ENCODE measurements at places on chromosomes 13 and 19.

DNA sequence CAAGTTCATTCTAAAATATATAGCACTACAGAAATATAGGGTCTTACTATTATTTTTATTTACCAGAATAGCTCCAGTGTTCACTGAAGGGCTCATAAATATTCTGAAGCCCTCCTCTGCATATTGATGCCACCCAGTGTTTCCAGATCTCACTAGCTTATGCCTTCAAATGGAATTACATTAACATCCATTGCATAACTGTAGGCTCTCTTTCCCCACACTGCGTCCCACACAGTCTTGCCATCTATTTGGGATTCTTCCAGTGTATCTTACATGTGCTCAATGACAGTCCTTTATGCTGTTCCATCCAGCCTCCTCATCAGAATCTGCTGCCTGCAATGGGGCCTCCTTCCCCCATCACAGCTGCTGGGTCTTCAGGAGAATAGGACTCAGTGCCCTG, 137.2 kb downstream of the CYSLTR2 start:
- no peak for DNase-seq

- no peak for DNase-seq
Measured at GRCh38 chr19:9126900-9127405, at the start of gene OR7G3. TSS of gene OR7G3 (minus strand) at chr19:9126950. CDS start at chr19:9126950, 0 bp downstream.

GRCh38 chr13:27353166-27353583, 71.2 kb upstream of the GTF3A start:
- peak; percentile 49 for DNase-seq

GRCh38 chr19:50835103-50835784, 1.9 kb upstream of the KLK15 start:
- no peak for DNase-seq

- no peak for DNase-seq
Measured at GRCh38 chr19:39203372-39204341, at the start of gene SYCN. TSS of gene SYCN (minus strand) at chr19:39204263. CDS start at chr19:39204254, 9 bp downstream.

- no peak for DNase-seq
Measured at GRCh38 chr19:46124638-46125115, at the start of gene IGFL3. TSS of gene IGFL3 (minus strand) at chr19:46124688. CDS start at chr19:46124649, 39 bp downstream.

- no peak for DNase-seq
Measured at GRCh38 chr13:48112896-48113755, 18.2 kb upstream of the MED4 start.

- peak; percentile 85 for DNase-seq
Measured at GRCh38 chr13:31965361-31966066, 66.1 kb upstream of the FRY start.

- no peak for DNase-seq
Measured at GRCh38 chr19:28500982-28501630, 711.8 kb downstream of the UQCRFS1 start.

- no peak for DNase-seq
Measured at GRCh38 chr19:18856385-18857126, 24.8 kb downstream of the UPF1 start.

DNA sequence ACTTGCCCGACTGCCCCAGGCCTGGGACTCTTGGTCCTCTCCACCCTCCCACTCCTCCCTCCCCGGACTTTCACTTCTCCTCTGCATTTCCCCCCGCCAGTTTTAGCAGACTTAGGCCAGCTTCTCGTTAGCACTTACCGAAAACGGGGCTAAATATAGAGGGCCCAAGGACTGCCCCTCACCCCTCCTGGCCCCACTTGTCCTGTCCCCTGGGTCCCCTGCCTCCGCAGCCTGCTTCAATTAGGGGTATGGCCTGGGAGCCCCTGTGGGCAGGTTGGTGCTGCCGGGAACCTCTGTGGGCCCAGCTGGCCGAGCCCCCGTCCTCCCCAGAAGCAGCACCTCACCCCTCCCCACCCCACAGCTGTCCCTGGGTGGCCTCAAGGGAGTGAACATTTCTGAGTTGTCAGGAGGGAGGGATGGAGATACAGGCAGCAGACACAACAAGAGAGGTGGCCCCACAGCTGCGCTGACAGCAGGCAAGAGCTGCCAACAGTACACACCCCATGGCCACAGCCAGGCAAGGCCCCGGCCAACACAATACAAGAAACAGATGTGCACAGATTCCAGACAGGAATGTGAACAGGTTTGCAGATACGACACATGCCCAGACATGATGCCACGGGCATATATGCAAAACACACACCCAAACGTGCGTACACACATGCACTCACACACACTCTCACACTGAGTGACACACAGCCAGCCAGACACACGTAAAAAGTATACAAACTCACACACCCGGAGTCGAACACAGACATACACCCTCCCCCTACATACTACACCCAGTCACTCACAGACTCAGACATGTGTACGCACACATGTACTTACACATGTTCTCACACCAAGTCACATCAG, 2.6 kb downstream of the POU2F2 start:
- no peak for DNase-seq

DNA sequence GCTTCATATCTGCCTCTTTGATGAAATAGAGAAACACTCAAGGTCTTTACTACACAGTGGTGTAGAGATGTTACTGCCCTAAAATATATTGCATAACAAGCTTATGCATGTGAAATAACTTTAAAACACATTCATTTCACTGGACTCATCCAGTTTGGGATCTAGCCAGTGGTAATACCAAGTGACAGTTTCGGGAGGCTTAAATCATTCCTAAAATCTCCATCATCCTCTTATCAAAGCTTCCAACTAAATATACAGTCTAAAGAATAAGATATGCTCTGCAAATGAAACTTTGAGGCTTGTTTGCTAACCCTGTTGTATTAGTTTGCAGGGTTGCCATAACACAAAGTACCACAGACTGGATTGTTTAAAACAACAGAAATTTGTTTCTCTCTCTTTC, 52.8 kb downstream of the THSD1 start:
- DNase-seq: no peak

DNA sequence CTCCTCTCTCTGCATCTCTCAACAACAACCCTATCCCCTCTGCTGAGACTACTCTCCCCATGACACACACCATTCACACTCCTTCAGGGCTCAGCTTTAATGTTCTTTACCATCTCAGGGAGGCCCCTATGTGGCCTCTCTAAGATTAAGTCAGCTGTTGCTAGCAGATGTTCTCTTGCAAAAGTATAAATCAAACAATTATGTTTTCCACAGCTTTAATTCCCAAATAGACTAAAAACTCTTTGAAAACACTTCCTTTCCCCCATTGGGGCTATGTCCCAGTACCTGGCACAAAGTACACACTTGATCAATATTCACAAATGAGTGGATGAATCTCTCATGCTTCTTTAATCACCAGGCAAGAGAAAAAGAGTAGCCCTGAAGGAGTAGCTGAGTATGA, 5.1 kb downstream of the PEG3 start:
- no peak for DNase-seq

DNA sequence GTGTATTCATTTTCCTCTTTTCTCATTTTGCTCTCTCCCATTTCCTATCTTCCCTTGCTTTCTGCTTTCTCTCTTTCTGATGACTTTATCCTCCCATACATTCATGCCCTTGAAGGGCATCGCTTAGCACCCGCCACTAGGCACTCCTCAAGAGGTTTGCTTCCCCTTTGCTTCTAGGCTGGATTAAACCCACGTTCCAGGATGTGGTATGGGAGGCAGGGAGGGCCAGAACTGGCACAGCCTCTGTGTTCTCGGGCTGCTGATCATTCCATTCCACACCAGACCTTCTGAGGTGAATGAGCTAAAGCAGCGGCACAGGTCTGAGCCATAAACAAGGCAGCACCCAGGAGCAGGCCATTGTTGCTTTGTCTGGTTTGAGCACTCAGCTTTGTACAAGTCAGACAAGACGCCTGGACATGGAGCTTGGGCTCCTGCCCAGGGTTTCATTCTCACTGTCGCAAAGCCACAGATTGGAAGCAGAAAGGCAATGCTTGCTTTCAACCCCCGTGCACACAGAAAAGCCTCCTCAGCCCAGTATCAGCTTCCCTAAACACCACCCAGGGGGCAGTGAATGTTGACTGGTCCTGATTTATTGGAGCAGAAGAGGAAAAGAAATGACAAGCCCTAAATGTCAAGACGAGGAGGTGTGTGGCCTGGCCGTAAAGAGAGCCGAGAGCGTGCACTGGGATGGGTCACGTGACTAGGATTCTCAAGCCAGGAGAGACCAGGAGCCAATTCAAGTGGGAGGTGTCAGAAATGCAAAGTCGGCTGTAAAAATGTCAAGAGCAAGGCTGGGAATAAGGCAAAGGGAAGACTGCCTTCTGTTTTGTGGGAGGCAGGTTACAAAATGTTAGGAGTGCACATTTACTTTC, 218.0 kb upstream of the SERP2 start:
- no peak for DNase-seq

GRCh38 chr13:98707281-98707999, 45.0 kb downstream of the SLC15A1 start:
- DNase-seq: no peak

DNA sequence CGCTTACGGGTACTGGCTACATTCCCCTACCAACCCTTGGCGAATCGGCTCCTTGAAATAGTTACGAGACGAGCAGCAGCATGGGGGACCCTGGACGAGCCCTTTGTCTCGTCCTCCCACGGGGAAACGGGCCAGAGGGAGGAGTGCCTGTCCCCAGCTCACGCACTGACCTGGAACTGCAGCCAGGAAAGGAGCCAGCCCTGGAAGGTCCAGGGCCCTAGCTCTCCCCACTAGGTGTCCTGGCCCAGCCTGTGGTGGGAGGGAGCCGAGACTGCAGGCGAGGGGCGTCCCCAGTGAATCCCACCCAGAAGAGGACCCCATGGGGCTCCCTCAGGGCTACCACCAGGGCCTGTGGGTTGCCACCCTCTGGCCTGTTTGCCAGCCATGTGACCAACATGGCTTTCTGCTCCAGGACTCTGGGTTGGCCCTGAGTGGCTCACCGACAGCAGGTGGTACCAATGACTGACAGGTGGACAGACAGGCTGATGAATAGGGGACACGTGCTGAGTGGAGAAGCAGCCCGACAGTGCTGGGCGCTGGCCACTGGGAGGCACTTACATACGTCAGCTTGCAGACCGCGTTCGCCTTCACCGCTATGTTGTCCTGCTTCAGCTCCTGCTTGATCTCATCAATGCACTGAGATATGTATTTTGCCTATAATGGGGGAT, 13.2 kb downstream of the AP3D1 start:
- no peak for DNase-seq

GRCh38 chr19:29680447-29680846, 15.2 kb downstream of the PLEKHF1 start:
- no peak for DNase-seq

GRCh38 chr19:40735013-40735771, 15.1 kb downstream of the ACTMAP start:
- no peak for DNase-seq

GRCh38 chr19:1855040-1855827, 7.0 kb upstream of the REXO1 start:
- no peak for DNase-seq

DNA sequence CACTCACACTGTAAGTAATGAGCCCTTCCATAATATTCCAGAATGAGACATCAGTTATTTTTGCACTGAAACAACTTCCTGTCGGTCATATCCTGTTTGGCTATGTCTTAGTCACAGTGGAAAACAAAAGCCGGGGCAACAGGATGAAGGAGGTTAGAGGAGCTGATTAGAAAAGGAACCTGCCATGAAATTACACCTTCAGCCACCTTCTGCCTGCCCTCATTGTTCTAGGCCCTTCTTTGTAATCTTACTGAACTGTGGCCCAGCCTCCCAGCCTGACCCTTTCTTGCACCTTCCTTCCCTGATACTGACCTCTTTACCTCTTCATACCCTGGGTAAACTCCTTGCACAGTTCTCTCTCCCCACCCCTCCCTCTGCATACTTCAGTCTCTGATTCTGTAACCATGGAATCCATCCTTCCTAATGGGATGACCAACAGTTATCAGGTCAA, 67.3 kb downstream of the DOCK9 start:
- DNase-seq: peak; percentile 25

DNA sequence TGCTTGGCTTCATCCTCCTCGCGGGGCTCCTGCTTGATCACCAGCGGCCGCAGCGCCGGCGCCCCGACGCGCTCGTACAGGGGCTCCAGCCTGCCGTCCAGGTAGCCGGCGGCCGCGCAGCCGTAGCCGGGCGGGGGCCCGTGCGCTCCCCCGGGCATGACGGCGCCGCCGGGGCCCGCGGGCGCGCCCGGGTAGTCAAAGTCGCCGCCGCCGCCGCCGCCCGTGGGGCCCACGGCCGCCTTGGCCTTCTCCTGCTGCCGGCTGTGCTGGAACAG, 497 bp downstream of the CEBPA start:
- no peak for DNase-seq

DNA sequence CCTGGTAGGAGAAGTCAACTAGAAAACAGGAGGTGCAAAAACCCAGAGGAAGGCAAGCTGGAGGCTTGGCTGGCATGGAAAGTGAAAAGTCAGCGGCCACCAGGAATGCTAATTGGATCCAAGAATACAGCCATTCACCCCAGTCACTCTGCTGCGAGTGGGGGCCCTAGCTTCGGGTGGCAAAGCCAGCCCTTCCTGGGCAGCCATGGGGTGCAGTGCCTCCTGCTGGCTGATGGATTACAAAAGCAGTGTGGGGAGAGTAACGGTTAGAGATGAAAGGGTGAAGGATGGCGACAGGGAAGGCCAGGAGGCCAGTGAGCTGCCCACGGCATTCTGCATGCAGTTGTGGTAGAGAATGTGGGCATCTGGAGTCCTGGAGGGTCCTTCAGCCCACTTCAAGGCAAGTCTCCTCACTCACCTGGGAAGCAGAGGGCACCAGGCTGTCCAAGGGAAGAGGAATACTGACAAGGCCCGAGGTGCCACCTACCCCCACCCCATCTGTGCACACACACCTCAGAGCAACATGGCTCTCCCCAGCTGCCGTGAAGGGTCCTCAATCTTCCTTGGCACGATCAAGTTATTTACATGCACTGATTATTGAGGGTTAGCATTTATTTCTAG, 20.3 kb upstream of the EPHX3 start:
- no peak for DNase-seq

DNA sequence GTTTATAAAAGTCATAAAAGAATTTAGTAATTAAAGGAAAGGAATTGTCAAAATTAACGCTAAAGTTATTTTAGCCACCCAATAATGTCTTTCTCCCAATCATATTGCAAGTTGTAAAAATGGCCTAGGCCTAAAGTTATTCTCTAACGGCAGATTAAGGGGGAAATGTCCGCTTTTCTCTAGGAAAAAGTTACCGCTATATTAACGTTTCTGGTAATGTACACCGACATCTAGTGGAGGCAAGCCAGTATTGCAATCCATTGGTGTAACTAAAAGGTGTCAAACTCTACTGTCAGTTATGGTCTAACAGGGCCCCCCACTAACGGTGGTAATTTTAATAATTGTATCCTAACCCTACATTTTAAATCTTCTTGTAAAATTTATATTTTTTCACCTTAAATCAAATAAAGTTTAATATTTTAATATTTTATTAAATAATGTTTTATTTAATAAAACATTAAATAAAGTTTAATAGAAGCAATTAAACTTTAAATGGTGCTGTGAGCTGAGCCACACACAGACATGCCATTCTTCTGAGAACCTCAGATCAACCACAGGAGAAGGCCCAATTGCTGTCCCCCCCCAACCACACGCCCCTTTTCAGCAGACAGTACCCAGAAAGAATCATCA, 35.9 kb upstream of the ZSCAN5A start:
- no peak for DNase-seq

GRCh38 chr19:1254530-1255185, 6.3 kb downstream of the MIDN start:
- no peak for DNase-seq

- no peak for DNase-seq
Measured at GRCh38 chr13:49676581-49677298, 14.5 kb downstream of the EBPL start.

GRCh38 chr19:3479177-3479833, 1.0 kb downstream of the SMIM24 start:
- no peak for DNase-seq
